ENCODE measurements at places on chromosomes 1 and 21.

GRCh38 chr1:202090994-202091393 lies 31.7 kb upstream of the GPR37L1 start:
- DNase-seq: no peak

DNA sequence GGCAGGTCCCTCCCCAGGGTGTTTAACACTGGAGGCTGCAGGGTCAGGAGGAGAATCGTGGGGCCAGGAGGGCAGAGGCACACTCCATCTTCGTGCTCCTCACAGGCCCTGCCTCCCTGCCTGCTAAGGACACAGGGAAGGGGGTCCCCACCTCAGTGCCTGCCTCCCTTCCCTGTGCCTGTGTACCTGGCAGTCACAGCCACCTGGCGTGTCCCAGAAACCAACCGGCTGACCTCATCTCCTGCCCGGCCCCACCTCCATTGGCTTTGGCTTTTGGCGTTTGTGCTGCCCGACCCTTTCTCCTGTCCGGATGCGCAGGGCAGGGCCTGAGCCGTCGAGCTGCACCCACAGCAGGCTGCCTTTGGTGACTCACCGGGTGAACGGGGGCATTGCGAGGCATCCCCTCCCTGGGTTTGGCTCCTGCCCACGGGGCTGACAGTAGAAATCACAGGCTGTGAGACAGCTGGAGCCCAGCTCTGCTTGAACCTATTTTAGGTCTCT lies 623 bp upstream of the BGLAP start:
- DNase-seq: no peak

GRCh38 chr21:16070207-16070651 lies 340.4 kb downstream of the USP25 start:
- DNase-seq: no peak

GRCh38 chr1:209198961-209199750 lies 384.4 kb upstream of the CAMK1G start:
- DNase-seq: no peak

DNA sequence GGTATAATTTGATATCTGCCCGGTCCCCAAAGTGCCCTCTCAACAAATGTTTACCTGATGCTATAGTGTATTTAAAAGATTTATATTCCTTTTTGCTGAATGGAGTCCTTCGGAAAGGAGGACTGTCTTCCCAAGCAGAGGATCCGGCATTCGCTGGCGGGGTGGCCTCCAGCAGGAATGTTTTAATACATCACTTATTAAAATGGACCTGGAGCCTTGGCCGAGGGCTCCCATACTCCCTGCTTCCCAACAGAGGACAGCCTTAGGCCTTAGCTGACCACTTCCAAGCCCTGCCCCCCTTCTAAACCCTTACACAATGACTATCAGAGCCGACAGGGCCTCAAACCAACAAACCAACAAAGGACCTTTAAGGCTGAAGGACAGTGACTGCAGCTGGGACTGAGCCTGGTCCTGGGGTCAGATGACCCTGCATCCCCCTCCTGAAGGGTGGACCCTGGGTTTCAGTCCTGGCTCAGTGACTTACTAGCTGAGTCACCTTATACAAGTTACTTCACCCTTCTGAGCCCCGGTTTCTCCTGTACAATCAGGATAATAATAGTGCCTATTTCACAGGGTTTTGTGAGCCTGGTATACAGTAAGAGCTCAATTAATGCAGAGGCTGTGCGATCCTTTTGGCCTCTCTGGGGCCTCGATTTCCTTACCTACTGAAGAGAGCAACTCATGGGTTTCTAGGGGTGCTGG lies 5.6 kb downstream of the CAMK2N1 start:
- no peak for DNase-seq

- DNase-seq: no peak
Measured at GRCh38 chr1:3066250-3066711, 2.7 kb upstream of the PRDM16 start.

GRCh38 chr1:180948641-180949615 lies 36.2 kb downstream of the KIAA1614 start:
- no peak for DNase-seq

Measured in non-pigmented ciliary epithelial cell (primary cell).